ENCODE measurements at places on chromosomes 1 and 21.

DNA sequence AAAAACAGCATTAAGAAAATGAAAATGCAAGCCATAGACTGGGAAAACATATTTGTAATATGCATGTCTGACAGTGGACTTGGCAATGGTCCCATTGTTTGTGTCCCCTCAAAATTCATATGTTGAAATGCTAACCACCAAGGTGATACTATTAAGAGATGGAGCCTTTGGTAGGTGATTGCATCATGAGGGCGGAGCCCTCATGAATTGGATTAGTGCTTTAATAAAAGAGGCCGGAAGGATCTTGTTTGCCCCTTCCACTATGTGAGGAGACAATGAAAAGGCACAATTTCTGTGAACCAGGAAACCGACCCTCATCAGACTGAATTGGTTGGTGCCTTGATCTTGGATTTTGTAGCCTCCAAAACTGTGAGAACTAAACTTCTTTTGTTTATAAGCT, 232.3 kb downstream of the GPR52 start:
- no peak for DNase-seq

- no peak for DNase-seq
Observed at GRCh38 chr1:11355559-11356475, 82.8 kb downstream of the UBIAD1 start.

DNA sequence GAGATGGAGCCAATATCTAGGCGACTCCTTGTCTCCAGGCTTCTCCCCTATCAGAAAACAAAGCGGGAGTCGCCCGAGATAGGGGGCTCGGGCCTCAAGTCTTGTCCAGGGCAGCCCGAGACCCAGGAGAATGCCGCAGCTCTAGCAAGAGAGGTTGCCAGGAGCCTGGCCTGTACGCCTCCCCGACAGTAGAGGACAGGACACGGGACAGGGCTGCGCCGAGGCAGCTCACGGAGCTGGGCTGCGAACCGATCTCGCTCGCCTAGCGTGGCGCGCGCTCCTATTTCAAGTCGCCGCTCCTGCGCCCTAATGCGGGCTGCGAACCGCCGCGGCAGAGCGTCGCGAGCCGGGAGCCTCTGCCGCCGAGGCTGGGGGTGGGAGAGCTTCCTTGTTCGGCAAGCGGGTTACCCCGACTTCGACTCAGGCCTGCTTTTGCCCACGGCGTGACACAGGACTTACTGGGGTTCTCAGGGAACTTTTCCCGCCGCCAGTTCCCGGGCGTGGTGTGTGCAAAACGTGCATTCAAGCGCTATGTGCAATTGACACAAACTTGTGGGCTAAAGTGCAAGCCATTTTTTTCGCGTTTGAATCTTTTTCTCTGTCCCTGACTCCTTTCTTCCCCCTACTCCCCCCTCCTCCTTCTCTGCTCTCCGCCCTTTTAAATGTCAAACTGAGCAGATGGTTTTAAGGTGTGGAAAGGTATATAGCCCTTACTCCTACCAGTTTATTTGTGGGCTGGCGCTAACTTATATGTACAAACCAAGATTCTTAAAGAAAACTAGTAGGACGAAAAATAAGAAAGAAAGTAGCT, 2.4 kb upstream of the PROX1 start:
- no peak for DNase-seq

DNA sequence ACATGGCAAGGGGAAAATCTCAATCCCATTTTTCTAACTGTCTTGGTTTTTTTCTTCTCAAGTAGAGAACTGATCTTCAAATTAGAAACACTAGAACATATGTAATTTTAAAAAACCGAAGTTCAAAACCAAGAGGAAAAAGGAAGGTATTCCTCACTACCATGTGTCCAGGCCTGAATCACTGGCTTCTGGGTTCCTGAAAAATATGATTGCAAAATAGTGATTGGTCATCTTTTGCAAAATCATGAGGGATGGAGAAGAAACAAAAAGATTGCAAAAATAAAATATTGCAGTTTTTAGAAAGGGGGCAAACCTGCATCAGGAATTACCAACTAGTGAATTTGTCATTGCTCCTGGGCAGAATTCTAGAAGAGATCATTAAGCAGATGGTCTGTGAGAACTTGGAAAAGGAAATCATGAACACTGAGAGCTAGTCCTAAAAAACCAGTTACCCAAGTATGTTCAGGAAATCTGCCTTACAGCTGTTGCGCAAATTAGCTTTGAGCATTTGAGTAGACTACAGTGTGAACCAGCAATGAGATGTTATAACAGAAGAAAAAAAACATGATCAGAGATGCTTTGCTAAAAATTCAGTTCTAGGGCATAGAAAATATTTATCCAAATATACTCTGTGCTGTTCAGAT, 49.4 kb downstream of the SPATA46 start:
- no peak for DNase-seq

GRCh38 chr1:112808861-112809684, 93.9 kb upstream of the PPM1J start:
- DNase-seq: peak; percentile 74

- DNase-seq: peak; percentile 11
Observed at GRCh38 chr1:77540501-77541161, 141.8 kb downstream of the ZZZ3 start.

- no peak for DNase-seq
Observed at GRCh38 chr1:228144993-228145343, 4.8 kb upstream of the GJC2 start.

- DNase-seq: no peak
Observed at GRCh38 chr1:181416268-181416860, 67.0 kb upstream of the CACNA1E start.

DNA sequence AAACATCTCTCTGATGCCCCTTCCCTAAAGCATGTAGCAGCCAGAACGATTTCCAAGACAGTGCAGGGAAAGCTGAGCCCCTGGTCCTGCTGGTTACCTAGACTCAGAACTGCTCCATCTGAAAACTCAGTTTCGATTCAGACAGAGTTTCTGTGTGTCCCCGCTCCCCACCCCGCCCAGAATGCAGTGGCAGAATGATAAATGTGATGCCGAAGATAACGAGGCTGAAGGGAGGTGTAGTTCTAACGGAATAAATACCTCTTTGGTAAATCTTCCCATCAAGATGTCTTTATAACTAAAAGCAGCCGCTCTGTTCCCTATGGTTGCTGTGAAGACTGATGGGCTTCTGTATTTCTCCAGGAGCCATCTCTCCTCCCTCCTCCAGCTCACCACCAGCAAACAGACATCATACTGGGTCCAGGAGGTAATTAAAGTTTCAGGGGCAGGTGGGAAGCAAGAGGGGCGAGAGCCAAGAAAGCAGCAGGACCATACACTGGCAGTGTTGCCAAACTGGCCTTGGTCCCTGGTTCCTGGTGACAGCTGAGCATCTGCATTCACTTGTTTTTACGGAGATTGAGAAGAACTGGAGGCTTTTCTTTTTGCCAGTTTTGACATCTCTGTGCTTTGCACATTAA, 76.9 kb downstream of the DDX20 start:
- DNase-seq: no peak

DNA sequence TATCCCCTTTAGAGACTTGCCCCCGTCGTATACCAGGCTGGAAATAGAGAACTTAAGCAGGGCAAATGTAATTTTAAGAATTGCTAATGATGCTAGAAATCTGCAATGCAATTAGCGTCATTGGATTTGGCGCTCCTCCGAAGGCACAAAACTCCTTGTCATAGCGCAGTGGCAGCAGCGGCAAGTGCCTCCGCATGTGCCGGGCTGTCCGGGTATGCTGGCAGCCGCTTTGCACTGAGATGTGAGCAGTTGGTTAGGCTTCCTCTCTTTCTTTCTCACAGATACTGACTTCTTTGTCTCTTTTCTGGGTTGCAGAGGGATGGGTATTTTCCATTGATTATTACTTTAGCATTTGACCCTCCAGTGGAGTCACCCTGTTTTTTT, 193.4 kb upstream of the LMO4 start:
- no peak for DNase-seq

DNA sequence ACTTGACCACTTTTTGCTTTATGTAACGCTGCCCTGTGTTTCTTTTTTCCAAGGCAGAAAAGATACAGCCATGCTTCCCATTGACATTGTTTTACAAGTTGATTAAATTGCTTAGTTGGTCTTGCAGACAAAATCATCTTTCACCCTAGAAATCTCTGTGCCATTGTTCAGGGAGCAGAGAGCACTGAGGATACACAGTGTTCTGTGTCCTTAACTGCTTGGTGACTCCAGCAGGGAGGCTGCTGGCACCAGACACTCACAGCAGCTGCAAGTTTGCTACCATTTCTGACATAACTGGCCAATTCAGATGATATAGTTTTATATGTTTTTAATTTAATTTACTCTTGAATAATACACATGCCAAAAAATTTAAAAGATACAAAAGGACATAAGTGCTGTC, 118.7 kb downstream of the RGS2 start:
- DNase-seq: no peak

DNA sequence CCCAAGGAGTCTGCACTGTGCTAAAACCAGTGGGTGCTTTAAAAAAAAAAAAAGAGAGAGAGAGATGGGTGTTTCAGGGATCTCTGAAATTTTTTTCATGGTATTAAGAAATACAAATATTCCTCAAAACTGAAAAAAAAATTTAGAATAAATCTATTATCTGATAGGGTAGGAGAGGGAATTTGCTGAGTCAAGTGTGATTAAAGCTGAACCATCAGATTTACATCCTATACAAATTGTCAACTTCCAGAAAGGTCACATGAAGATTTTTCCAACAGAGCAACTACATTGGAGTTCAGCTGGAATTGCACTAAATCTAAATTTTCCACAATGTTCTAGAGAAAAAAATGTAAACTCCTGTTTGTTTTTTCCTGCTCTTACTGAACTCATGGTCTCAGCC, 79.3 kb upstream of the DSCAM start:
- no peak for DNase-seq

DNA sequence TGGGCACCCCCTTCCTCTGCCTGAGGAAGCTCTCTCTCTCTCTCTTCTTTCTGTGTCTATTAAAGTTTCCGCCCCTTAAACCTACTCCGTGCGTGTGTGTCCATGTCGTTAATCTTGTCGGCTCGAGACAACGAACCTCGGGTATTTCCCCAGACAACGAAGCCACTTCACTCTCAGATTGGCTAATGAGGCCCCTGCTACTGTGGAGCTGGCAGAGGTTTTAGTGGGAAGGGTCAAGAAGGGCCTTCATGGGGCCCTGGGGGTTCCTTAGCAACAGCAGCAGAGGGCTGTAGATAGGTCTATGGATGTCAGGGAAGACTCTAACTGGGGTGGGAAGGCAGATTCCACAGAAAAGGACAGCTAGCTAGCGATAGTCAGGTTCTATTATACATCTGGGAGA, 239.8 kb upstream of the RAB4A start:
- no peak for DNase-seq

GRCh38 chr1:38076038-38076437, 29.4 kb upstream of the POU3F1 start:
- no peak for DNase-seq

DNA sequence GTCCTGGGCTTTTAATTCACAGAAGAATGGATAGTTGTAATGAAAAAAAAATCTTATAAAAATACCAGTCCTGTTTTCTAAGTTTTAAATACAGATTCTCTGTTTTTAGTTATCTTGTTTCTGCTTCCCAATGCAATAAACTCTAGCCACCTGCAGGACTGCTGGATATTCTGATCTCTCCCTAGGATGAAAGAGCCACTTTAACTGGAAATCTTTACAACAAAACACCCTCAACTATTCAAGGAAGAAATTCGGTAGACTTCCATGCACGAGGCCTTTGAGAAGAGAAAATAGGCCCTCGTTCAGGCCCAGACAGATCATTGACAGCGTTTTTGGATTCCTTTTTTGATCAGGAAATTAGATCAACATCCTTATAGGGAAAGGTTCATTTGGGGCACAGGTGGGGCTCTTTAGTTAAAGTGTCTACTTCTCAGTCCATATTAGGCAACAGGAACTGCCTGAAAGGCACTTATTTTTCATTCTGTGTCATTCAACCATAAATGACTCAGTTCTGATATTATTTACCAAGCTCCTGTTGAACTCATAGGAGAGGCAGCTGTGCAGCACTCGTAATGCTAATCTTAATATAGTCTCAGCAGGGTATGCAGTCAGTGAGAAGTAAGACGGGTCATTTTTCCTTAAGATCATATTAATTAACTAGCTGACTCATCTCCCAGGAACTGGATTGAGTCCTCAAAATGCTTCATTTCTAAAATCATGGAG, 71.1 kb upstream of the ERRFI1 start:
- no peak for DNase-seq

DNA sequence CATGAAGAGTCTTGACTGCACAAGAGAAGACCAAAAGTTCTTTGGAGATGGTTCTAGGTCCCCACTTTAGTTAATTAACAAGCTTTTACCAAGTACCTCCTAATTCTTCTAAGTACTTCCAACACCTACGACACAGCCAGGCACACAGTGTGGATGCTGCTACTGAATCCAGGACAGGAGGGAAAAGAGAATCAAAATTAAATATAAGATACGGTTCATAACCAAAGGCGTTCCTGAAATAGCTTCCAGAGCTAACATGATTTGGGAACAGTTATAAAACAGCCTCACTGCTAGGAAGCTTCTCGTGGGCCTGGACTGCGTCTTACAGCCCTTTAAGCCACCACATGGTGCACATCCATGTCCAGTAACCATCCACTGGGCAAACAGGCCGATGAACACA, 75.0 kb downstream of the CD34 start:
- DNase-seq: no peak

- peak; percentile 66 for DNase-seq
Observed at GRCh38 chr1:173914366-173914871, 2.7 kb downstream of the SERPINC1 start.

DNA sequence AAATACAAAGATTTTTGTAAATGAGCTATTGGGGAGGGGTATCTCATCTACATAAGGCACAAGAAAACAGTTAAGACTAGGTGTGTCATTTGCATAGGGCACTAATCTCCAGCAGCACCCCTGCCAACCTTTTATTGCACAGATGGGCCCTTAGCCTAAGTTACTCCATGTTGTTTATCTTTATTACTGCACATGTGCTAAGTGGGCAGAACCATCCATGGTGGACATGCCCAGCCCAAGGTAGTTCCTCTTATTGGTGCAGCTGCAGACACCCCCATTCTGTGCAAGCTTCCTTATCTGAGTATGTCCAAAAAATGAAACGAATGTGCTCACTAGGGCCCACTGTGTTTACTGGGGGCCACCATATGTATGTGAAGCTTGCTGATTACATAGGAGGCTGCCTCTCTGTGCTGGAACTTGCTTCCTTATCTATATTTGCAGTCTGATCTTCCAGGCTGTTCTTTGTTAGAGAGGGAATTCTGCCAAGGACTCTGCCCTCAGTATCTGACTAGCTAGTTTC, 77.3 kb upstream of the NEK7 start:
- no peak for DNase-seq

DNA sequence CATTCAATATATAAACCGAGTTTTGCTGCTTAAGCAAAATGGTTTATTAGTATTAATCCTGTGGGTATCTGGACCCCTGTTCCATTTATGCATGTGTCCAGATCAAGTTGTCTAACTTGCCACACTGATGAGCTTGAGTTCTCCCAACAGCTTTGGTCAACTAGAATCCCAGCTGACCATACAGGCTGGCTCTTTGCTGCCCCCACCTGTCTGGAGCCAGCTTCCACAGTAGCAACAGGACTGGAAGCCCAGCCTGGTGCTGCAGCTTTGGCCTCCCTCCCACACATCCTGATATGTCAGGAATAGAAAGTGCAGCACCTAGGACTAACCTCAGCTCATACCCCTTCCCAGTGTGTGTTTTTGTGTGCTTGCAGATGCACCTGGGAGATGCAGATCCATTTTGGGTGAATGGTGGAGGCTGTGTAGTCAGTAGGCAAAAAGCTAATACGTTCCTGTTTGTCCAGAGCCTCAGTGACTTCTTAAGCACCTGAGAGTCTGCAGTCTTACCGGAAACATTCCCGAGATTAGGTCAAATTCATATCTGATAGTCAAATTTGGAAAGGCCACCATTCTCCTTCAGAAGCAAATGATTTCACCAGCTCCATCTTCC, 40.9 kb upstream of the BEND5 start:
- DNase-seq: peak; percentile 39

- DNase-seq: peak; percentile 23
Observed at GRCh38 chr1:212070720-212071302, 35.3 kb downstream of the DTL start.
